ENCODE measurements at places on chromosomes 5 and 9. TPM values are rescaled to one million over a fixed set of nuclear protein-coding genes. Genes with fewer than 3 reads are reported as not detected.

Gene PCDHA10
- total RNA-seq: 0.41 TPM

Gene EPB41L4B
- total RNA-seq: 1.1 TPM

Gene FRMD3
- 6.2 TPM for total RNA-seq

DNA sequence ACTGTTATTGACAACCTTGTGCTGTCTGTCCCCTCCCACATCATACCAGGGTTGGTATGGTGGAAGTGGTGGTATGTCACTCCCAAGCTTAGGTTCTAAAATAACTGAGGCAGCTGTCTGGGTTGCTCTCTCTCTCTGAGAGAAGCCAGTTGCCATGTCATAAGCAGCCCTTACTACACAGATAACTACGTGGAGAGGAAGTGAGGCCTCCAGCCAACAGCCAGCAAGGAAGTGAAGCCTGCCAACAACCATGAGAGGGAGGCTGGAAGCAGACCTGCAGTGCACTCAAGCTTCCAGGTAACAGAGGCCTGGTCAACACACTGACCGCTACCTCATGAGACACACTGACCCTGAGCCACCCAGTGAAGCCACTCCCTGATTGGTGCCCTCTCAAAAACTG, 18.6 kb downstream of the CTNNAL1 start:
- no peak for DNase-seq

DNA sequence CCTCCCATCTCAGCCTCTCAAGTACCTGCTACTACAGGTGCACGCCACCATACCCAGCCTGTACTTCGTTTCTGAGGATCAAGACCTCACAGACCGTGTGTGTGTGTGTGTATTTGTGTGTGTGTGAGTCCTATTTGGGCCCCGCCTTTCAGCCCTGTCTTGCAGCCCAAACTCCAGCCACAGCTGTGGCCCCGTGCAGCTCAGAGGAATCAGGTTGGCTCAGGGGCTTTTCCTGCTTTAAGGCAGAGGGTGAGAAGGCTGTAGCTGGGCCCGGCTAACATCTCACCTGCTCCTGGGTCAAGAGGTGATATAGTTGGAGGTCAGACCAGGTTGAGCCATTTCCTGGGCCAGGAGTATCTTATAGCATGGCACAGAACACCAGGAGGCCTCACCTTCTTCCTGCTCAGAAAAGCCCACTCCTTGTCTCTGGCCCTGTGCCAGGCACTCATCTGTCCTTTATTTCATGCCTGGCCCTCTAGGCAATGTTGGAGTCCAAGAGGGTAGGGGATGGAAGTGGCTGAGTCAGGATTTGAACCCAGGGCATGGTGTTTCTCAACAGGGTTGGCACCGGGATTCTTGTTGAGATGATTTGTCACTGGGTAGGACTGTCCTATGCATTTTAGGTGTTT, 1.6 kb upstream of the PHYKPL start:
- no peak for DNase-seq

DNA sequence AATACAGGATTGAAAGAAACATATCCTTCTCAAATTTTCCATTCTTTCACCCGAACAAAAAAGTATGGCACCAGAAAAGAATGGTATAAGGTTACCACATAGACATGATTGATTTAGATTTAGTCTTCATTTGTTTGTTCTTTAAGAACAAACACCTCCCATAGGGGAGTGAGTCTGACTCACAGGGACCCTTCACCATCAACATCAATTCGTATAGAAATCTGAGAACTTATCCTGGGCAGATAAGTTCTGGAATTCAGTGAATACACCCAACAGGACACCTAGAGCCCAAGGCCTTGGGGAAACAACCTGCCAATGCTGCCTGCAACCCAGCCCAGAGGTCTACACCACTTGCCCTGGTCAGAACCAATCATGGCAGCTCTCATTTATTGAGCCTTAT, 46.2 kb downstream of the LHFPL2 start:
- DNase-seq: no peak

DNA sequence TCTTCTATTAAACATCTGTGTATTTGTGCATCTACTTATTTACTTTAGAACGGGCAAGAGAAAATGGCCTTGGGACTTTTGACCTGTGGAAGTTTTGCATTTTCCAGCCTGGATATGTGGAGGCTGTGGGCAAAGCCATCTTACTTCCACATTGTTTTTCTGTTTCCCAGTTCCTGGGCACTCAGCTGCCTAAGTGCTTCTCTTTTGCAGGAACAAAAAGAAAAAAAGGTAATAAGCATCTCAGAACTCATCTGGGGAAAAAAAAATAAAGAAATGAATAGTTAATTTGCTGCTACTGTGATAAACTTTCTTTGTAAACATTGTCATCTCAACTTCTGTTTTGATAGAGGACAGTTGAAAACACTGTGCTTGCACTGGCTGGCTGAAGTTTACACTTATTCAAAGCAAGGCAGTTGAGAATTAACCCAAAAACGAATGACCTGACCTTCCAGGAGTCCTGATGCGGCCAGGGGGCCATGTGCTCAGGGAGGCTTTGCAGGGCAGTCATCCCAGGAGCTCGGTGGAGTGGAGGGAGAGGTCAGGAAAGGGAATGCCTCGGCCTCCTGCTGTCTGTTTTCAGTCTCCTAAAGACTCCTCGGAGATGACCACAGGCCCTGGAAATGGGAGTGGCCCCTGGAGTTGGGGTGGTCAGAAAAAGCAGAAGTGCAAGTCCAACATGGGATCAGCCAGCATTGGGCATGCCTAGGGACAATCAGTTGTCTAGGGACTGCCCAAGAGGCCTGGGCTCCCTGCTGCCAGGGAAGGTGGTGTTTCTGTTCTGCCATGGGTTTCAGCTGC, 75.5 kb downstream of the RAI14 start:
- DNase-seq: no peak

GRCh38 chr9:82883436-82883835, 179.5 kb downstream of the RASEF start:
- no peak for DNase-seq

- no peak for DNase-seq
Measured at GRCh38 chr5:118554981-118555380, 433.4 kb downstream of the DTWD2 start.

- DNase-seq: no peak
Measured at GRCh38 chr5:127256886-127257597, 33.6 kb upstream of the MEGF10 start.

Measured in thoracic aorta (tissue), 2 donors.